ENCODE measurements at places on chromosomes 11 and 22.

DNA sequence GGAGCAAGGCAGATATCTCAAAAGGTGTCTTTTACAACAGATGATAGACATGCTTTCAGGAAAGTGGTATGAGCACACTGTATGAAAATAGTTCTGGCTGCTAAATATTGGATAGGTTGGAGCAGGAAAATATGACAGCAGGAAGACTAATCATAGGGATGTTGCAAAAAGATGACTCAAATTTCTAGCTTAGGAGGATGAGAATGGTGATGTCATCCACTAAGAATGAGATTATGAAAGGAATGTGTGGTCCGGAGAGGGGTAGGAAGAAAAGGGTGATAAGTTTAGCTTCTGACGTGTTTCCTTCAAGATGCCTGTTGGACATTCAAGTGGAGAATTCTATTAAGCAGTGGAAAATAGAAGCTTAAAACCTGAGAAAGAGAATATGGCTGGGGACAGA lies 46.4 kb downstream of the RCN1 start:
- DNase-seq, result no peak

- DNase-seq, result no peak
Observed at GRCh38 chr11:87198266-87198881, 160.6 kb downstream of the TMEM135 start.

DNA sequence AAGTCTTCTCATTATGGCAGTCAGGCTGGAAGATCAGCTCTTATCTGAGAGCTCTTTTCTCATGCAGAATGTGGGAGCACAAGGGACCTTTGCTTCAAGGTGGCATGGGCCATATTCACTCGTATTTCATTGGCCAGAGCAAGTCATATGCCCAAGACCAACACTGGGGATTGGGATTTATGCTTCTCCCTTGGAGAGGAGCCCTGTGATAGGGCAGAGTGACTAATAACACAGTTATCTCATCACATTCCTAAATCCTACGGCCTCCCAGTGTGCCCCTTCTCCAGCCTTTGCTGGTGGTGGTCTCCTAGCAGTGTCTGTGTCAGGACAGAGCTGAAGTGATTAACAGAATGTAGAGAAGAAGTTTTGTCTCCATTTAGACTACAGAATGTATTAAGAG lies 48.6 kb downstream of the SYT9 start:
- DNase-seq, result no peak

DNA sequence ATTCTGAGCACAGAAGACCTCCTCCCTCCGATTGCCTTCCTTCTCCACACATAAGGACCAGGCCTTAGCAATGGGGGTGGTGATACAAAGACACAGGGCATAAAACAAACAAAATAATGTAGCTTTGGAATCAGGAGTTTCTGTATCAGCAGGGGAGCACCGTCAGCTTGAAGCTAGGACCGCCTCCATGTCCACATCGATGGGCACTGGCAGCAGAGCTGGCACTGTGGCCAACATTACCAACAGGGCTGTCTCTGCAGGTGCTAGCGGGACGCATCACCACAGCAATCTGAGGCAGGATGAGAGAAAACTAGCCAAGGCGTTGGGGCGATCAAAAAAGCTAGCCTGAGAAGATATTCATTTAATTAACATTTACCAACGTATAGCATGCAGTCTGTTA lies 201.4 kb downstream of the MAML2 start:
- no peak for DNase-seq

DNA sequence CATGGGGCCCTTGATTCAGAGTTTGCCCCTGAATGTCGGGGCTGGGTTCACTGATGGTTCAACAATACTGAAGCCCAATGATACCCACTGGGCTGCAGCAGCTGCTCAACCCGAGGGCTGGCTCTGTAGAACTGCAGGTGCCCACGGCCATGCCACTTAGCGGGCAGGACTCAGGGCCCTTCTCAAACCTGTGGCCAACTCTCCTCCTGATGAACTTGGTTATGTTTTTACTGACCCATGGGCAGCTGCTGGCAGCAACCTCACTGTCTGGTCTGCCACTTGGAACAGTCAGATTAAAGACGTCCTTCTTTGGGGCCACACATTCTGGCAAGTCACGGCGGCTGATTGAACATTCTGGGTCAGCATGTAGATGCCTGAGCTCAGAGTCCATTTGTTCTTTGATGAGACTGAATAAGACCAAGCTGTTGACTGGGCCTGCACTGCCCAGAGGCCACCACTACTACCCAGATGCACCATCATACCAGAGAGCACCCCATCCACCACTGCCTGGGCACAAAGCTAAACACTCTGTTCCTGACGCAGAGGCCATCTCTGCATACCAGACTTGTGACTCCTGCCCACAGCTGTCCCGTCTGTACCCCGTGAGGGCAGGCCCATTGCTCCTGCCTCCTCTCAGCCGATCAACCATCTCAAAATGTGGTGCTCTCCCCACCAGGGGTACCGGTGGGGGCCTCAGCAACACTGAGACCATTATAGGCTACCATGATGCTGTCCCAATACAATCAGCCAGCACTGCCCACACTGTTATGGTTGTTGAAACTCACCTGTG lies 67.8 kb downstream of the SHANK2 start:
- DNase-seq, result no peak

DNA sequence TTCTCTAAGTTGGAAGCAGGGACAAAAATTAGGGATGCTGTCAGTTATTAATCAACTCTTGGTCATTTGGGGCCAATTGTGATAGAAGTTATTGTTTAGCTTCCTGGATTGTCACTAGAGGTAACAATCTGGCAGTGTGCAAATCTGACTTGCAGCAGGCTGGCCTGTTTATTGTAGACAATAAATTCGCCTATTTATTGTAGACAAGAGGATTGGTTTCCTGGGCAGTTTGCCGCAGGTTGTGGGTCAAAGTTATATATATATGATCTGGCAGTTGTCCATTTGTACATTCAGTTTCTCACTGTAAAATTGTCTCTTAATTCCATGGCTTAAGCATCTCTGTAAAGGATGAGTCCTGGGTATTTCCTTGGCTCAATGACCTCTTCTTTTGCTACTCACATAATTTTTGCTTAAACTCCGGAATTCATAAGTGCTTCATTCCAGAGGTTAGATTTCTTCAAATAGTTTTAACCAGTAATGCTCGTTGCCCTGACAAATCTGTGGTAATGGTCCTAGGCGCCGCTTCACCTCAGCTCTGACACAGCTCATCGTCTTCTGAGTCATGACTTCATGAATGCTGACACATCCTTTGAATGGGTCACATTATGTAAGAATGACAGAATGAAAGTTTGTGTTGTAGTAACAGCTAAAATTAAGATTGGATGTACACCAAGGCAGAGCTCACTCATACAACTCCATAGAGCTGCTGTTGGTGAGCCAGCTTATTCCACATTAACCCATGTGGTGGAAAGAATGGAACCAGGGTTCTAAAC lies 7.8 kb upstream of the MMP3 start:
- no peak for DNase-seq

- no peak for DNase-seq
Observed at GRCh38 chr22:27970596-27971220, 51.7 kb upstream of the PITPNB start.

- no peak for DNase-seq
Observed at GRCh38 chr11:126366064-126366822, 10.8 kb downstream of the ST3GAL4 start.

GRCh38 chr11:67576735-67577475 lies 6.7 kb upstream of the GSTP1 start:
- no peak for DNase-seq

GRCh38 chr11:60485987-60486386 lies 6.6 kb upstream of the MS4A12 start:
- DNase-seq, result no peak

GRCh38 chr11:108085672-108086071 lies 35.7 kb upstream of the ACAT1 start:
- no peak for DNase-seq

DNA sequence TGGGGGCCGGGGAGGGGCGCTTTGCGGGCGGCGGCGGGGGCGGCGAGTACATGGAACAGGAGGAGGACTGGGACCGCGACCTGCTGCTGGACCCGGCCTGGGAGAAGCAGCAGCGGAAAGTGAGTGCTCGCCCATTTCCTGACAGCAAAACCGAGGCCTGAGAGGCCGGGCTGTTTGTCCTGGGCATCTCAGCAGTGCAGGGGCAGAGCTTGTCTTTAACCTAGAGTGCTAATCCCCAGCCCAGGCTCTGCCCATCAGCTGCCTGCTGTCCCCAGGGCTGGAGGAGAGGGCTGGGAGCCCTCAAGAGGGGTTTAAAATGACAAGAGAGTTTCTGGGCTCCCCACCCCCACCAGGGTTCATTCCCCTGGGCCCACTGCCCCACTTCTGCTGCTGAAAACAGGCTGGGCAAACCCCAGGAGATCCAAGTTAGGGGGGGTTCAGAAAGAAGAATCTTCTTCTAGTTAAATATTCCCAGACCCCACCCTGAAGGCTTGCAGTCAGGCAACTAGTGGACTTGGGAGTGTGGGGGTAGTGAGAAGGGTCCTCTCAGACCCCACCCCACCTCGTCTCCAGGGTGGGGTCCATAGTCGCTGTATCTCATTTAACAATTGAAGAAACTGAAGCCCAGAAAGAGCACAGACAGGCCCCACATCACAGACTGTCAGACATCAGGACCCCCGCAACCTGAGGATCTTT lies 411 bp downstream of the ACTN3 start:
- DNase-seq, result no peak

DNA sequence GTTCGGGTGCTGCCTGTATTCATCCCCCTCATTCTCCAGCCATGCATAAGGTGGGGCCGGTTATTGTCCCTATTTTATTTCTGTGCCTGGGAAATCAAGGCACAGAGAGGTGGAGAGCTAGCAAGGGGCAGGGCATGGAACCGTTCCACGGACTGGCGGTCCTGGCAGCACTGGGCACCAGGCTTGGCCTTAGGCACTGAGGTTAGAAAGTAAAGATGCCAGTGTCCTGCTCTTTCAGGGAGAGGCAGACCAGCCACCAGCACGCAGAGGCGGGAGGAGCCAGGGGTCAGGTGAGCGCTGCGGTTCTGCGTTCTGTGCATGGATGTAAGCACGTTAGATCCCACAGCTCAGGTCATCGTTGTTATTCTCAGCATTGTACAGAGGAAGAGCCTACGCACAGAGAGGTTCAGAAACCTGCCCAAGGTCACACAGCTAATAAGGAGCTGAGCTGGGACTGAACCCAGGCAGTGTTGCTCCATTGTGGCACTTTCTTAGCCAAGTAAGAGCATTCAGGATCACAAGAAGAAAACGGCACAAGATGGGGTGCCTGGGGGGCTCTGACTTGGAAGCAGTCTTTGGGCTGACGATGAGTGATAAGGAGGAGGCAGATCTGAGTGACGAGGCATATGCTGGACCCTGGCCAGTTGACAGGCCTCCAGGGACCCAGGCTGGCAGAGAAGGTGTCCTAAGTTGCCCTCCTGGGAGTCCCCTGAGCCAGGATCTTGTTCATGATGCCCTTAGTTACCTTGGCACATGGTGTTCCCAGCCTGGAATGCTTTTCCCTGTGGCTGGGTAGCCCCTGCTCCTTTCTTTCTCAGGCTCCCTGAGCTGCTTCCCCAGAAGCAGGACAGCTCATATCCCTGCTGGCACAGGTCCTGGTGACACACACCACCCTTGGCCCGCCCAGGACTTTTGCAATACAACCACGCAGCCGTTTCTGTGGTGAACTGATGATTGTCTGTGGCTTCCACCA lies 41.1 kb downstream of the OSBPL5 start:
- no peak for DNase-seq

DNA sequence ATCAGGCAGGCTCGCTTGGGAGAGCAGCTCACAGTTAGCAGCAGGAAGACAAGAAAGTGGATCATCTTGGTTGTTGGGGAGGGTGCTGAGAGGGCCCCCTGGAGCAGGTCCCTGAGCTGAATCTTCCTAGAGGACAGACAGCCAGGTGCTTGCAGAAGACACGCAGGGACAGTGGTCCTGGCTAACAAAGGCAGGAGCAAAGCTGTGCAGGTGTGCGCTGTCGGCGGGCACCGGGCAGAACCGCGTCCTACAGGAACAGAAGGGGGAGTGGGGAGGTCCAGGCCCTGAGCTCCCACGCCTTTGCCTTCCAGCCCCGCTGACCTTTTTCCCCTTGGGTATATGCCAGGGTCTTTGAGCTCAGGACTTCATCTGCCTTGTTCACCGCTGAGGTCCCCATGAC lies 30.1 kb upstream of the PARVB start:
- DNase-seq, result no peak

DNA sequence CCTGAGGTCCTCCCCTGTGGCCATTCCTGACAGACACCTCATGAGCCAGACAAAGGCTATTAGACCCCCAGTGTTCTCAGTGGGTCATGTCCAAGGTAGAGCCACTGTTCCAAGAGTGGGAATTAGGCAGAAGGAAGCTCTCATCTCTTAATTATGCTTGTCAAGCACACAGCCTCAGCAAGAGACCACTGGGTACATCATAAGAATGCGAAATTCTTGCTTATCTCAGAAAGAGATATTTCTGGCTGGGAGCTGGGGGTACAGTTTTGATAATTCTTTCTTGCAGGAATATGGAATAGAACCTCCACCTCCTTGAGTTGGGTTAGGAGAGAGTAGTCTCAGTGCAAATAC lies 1280.0 kb upstream of the CNTN5 start:
- no peak for DNase-seq

DNA sequence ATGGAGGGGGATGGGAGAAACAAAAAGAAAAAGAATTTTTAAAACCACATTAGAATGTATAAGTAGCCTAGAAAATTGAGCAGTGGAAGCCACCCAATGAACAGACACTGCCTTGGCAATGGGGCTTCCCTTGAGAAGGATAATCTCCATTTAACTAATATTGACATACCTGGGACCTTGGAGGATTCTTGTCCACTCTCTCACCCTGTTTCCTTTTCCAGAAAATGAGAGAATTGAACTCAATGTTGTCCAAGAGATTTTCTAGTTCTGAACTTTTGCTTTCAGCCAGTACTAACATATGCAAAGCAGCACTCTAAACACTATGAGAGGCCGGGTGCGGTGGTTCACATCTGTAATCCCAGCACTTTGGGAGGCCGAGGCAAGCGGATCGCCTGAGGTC lies 524 bp downstream of the MS4A8 start:
- DNase-seq, result no peak

DNA sequence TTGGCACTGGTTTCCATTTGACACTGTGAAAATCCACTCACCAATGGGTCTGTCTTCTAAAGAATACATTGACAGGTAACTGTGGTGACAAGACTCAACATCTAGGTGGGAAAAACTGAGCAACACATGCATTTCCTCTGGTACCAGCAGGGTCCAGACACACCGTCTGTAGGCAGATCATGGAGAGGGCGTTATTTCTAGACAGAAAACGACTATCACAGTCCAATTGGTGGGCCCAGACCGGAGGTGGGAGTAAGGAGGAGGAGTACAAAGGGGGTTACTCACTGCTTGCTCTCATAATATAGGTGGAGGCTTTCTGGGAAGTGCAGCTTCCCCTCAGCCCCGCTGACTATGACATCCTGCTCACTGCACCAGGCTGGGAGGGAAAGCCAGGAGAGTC lies 9.9 kb downstream of the OVCH2 start:
- DNase-seq, result no peak

DNA sequence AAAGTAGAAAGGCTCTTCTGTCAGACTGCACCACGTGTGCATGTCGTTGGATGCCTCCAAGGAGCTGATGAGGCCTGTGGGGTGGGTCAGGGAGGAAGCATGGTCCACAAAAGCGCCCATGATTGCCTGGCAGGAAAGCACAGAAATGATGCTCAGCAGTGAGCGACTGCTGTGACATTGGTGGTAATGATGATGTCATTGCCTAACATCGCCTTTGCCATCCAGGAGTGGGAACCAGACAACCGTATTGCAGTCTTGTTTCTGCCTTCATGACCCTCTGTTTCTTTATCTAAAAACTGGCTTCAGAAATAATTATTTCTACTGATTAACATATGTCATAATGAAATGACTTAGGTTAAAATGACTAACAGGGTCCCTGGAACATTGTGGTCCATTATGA lies 477.8 kb upstream of the B3GAT1 start:
- DNase-seq, result no peak

GRCh38 chr11:6332066-6332465 lies 11.8 kb upstream of the CAVIN3 start:
- no peak for DNase-seq
